ENCODE measurements at places on chromosomes 13 and 19. TPM values are rescaled to one million over a fixed set of nuclear protein-coding genes. Genes with fewer than 3 reads are reported as not detected.

DNA sequence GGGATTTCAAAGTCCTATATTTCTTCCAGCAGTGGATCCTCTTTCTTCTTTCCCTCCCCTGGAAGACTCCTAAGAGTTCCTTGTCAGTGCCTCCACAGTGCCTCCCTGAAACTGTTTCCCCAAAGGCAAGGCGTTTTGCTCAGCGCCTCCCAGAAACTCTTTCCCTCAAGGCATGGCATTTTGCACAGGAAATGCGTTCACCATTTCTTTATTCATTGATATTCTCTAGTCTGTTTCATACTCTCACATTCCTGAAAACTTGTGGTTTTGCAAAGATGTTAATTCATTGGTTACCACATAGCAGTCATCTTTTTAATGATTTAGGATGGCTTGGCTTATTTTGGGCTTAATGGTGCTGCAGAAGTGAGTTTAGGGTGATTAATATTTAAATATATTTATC lies 177.3 kb upstream of the SLC10A2 start:
- no peaks in the 10 kb centered on the region for H3K36me3 ChIP-seq
- no peak overlapping the region for H3K4me3 ChIP-seq
- H3K4me1 ChIP-seq = no peaks in the 10 kb centered on the region
- DNase-seq = no peak

DNA sequence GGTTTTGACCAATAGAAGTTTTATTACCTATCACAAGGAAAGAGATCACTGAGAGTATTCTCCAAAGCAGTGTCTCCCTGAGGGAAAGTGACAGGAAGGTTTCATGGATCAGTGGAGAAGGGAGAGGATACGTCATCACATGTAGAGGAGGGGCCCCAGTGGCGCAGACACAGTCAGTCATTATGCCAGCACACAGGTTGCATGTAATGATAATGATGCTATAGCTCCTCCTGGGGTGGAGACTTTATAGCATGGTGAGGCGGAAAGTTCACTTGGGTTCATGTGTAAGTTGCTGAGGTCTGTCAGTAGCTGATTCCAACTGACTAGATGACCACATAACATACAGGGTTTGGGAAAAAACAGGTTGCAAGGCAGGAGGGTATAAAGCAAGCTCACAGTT lies 88.8 kb downstream of the FNDC3A start:
- peaks cover 33% of the 10 kb centered on the region for H3K4me1 ChIP-seq
- H3K27ac ChIP-seq = no peak overlapping the region
- no peak overlapping the region for H3K4me3 ChIP-seq
- no peak for DNase-seq

- no peaks in the 10 kb centered on the region for H3K27me3 ChIP-seq
- H3K27ac ChIP-seq = no peak overlapping the region
- peak; percentile 48 for DNase-seq
- no peaks in the 10 kb centered on the region for H3K4me1 ChIP-seq
- no peaks in the 10 kb centered on the region for H3K36me3 ChIP-seq
Observed at GRCh38 chr19:14048443-14049153, 13.3 kb downstream of the PALM3 start.

DNA sequence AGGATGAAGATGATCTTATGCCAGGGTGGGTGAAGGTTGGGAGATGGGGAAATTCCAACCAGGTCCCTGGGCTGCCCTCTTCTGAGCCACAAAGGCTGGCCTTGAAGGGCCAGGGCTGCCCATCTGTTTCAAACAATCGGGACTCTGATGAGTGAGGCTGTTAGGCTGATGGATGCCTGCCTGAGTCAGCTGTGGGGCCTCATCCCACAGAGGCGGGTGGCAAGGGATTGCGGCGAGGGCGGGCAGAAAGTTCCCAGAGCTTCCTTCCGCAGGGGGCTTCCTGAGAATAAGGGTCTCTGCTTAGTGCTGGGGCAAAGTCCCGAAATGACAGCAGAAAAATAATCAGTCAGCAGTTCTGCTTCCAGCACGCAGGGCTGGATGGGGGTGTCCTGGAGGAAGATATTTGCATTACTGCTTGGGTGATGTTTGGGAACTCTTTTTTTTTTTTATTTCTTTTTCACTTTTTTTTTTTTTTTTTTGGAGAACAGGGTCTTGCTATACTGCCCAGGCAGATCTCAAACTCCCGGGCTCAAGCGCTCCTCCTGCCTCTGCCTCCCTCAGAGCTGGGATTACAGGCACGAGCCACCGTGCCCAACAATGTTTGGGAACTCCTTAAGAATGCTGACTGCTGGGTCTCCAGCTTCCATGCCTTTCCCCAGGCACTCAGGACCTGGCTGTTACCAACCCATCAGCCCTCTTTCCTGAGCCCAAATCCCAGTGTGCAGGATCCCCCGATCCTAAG lies 14.1 kb downstream of the SH3GL1 start:
- H3K4me3 ChIP-seq = no peak overlapping the region
- 0 out of 2 replicates have a peak overlapping the region, but pooled peaks have one; percentile 5 for H3K27ac ChIP-seq
- DNase-seq = peak; percentile 53
- H3K36me3 ChIP-seq = no peaks in the 10 kb centered on the region

GRCh38 chr19:4684312-4685095 lies 14.4 kb upstream of the MYDGF start:
- no peaks in the 10 kb centered on the region for H3K27me3 ChIP-seq
- H3K4me3 ChIP-seq = no peak overlapping the region
- H3K4me1 ChIP-seq = no peaks in the 10 kb centered on the region
- DNase-seq = no peak

DNA sequence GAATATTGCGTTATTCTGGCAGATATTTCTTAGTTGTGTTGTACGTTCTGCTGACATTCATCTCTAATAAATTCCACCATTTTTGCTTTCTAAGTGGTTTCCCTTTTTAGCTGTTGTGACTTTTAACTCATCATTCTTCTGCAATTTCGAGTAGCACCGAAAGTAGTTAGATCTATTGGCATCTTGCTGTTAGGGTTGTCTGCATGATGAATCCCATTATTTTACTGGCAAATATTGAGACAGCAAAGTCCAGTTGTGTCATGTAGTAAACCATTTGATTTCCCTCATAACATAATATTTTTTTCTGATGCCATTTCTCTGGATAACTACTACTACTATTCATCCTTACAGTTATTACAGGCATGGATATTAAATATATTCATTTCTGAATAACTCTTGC lies 143.9 kb downstream of the SLITRK1 start:
- H3K27ac ChIP-seq = no peak overlapping the region
- H3K4me3 ChIP-seq = no peak overlapping the region
- H3K4me1 ChIP-seq = no peaks in the 10 kb centered on the region
- H3K27me3 ChIP-seq = no peaks in the 10 kb centered on the region
- H3K36me3 ChIP-seq = no peaks in the 10 kb centered on the region
- no peak for DNase-seq

- H3K27me3 ChIP-seq = no peaks in the 10 kb centered on the region
- H3K4me3 ChIP-seq = no peak overlapping the region
- DNase-seq = no peak
Observed at GRCh38 chr19:48961051-48961649, 4.0 kb upstream of the FTL start.

DNA sequence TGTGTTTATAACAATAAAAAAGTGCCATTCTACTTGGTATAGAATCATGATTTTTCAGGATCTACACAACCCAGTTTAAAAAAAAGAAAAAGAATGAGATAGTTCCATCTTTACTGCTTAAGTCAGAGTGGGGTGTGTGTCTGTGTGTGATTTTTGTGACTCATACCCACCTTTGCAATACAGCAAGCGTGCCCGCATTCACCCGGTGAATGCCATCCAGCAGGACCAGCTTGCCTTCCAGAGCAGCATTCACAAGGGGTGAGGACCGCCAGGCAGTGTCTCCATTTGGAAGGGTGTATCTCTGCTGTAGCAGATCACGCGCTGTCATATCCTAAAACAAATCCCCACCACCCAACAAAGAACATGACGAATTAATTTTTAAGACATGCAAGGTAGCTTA lies 127.7 kb downstream of the VWA8 start:
- no peaks in the 10 kb centered on the region for H3K36me3 ChIP-seq
- no peak overlapping the region for H3K27ac ChIP-seq
- no peak overlapping the region for H3K4me3 ChIP-seq
- no peaks in the 10 kb centered on the region for H3K27me3 ChIP-seq

DNA sequence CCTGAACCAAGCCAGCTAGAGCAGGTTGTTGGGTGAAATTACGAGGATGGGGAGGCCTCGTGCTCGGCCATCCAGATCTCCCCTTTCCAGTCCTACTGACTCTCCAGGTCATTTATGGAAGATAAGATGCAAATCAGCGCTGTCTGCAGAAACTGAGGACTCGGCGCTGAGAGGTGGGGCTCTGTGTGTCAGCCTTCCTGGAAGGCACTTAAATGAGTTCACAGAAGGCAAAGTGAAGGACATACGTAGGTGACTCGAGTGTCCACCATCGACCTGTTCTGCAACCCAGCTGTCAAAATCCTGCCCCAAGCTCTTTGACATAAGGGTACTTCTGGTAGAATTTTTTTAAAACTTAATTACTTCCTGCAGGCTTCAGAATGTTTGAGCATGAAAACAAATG lies 86.4 kb downstream of the RAB20 start:
- H3K36me3 ChIP-seq = peaks cover 9% of the 10 kb centered on the region
- H3K27ac ChIP-seq = no peak overlapping the region
- H3K4me1 ChIP-seq = no peaks in the 10 kb centered on the region
- DNase-seq = no peak
- no peak overlapping the region for H3K4me3 ChIP-seq

DNA sequence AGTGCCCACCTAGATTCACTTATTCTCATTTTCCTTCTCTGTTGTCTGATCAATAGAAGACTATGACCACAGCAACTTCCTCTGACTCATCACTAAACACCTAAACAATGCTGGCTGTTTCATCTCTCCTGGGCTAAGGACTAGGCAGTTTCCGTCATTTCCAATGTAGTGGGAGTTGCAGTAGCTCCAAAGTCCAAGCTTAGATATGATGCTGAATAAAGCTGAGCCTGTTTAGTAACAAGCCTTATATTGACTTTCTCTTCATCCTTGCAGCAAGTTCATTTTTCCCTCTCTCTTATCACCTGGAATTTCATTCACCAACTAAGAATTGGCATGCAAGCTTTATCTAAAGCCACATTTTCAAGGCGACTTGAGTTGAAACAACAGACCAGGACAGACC lies 53.5 kb upstream of the PCDH9 start:
- no peaks in the 10 kb centered on the region for H3K27me3 ChIP-seq
- no peak overlapping the region for H3K4me3 ChIP-seq
- no peak for DNase-seq
- H3K27ac ChIP-seq = no peak overlapping the region
- no peaks in the 10 kb centered on the region for H3K4me1 ChIP-seq

DNA sequence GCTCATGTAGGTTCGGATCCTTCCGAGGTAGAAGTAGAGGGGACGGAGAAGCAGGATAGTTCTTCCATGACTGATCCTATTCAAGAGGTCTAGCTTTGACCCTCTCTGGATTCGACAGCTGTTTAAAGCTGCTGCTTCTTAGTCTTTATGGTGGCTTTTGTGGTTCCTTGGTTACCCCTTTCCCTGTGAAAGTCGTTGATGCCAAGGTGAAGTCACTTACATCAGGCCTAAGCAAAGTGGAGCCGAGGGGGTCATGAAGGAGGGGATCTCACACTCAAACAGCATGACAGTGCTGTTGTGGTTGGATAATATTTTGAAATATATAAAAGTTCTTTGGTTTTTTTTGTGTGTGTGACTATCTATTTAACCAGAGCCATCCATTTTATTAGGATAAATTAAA lies 8.1 kb downstream of the CCDC70 start:
- no peaks in the 10 kb centered on the region for H3K36me3 ChIP-seq
- H3K4me1 ChIP-seq = no peaks in the 10 kb centered on the region
- H3K4me3 ChIP-seq = no peak overlapping the region
- no peak for DNase-seq

GRCh38 chr13:46404733-46405100 lies 17.7 kb upstream of the RUBCNL start:
- no peak for DNase-seq
- H3K36me3 ChIP-seq = no peaks in the 10 kb centered on the region
- no peaks in the 10 kb centered on the region for H3K27me3 ChIP-seq

GRCh38 chr19:31470229-31470939 lies 121.1 kb upstream of the TSHZ3 start:
- no peaks in the 10 kb centered on the region for H3K4me1 ChIP-seq
- H3K27ac ChIP-seq = no peak overlapping the region
- no peaks in the 10 kb centered on the region for H3K36me3 ChIP-seq
- peaks cover 11% of the 10 kb centered on the region for H3K27me3 ChIP-seq

DNA sequence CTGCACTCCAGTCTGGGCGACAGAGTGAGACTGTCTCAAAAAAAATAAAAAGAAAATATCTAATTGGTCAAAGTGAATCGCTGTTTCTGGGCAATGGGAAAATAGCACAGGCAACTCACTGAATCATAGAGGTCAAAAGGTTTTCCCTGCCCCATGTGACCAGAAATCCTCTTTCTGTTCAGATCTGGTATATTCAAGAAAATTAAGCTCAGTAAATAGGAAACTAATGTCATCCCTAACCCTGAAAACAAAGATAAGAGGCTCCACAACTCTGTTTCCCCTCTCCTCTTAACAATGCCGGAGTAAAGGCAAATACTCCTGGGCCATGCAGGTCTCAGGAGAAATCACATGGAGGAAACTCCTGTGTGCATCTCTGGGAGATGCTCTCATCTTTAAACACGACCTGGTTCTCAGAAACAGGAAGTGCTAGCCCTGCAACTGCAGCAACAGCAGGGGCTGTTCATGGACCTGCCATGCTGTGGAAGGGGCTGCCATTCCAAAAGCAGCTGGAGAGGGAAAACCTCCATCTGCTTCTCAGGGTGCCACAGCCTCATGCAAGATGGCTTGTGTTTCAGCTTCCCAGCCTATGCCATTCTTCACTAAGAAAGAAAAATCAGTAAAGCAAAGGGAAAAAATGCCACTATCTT lies 47.5 kb upstream of the SLC7A9 start:
- H3K27me3 ChIP-seq = no peaks in the 10 kb centered on the region
- peaks cover 11% of the 10 kb centered on the region for H3K36me3 ChIP-seq
- DNase-seq = no peak
- H3K4me1 ChIP-seq = no peaks in the 10 kb centered on the region
- H3K27ac ChIP-seq = no peak overlapping the region
- H3K4me3 ChIP-seq = no peak overlapping the region

DNA sequence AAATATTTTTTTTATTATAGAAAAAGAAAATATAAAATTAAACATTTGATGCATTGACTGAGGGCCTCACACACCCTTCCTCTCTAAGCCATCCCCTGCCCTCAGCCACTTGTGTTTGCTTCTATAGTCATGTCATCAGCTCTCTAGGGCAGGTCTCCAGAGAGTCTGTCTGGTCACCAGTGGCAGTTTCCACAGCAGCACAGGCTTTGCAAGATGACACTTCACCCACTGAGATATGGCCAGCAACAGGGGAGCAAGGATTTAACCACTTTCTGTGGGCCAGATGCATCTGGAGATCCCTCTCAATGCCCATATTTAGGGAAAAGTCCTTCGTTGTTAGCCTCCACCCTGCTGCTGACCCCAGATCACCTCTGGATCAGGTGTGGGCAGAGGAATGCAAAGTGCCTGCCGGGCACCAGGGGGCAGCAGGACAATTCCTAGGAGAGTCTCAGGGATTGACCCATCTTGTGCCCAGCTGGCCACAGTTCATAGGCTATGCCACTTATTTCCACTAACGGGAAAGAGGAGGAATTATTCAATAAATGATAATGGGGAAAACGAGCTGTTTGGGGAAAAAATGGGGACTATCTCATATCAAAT lies 4.8 kb downstream of the ABCC4 start:
- DNase-seq = peak; percentile 39
- no peaks in the 10 kb centered on the region for H3K4me1 ChIP-seq
- no peak overlapping the region for H3K4me3 ChIP-seq
- no peak overlapping the region for H3K27ac ChIP-seq

ZNF541 gene
- polyA plus RNA-seq = 0.15 TPM

RGCC gene
- 33.3 TPM for polyA plus RNA-seq

CDX2 gene
- polyA plus RNA-seq = not detected

VSTM1 gene
- polyA plus RNA-seq = not detected

TTC9B gene
- 0.15 TPM for polyA plus RNA-seq

KLK3 gene
- not detected for polyA plus RNA-seq

COX6B2 gene
- not detected for polyA plus RNA-seq

GJB2 gene
- 0.16 TPM for polyA plus RNA-seq

PIN1 gene
- 134 TPM for polyA plus RNA-seq

FAM216B gene
- not detected for polyA plus RNA-seq

WTIP gene
- 3.5 TPM for polyA plus RNA-seq
